Dermis microvascular lymphatic vessel endothelial cell (primary cell): ENCODE measurements at places on chromosomes 4 and X. TPM values are rescaled to one million over a fixed set of nuclear protein-coding genes. Genes with fewer than 3 reads are reported as not detected.
A peak's percentile ranks its signal among the peaks of the same experiment; 100 is the strongest.

GRCh38 chr4:181853881-181854511 is 389.2 kb upstream of the TENM3 start:
- DNase-seq: no peak

DNA sequence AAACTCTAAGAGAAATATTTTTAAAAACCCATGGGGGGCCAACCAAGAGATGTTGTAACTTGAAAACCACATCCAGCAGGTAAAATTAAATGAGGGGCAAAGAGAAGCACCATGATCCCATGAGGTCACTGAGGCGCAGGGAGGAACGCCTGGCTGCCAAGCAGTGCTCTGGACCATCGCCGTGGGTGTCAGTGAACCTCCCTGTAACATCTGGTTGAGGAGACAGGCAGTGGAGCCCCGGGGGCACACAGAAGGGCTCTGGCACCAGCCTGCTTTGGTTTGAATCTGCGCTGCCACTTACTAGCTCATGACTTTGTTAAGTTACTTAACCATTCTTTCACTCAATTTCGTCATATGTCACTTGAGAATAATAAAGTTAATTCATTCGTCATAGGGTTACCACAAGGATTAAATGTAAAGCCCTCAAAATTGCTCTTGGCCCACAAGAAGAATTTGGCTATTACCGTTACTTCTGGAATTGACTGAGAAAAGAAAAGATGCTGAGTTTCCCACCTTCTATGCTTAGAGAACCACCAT is 41.6 kb upstream of the SLC25A4 start:
- no peak for DNase-seq

DNA sequence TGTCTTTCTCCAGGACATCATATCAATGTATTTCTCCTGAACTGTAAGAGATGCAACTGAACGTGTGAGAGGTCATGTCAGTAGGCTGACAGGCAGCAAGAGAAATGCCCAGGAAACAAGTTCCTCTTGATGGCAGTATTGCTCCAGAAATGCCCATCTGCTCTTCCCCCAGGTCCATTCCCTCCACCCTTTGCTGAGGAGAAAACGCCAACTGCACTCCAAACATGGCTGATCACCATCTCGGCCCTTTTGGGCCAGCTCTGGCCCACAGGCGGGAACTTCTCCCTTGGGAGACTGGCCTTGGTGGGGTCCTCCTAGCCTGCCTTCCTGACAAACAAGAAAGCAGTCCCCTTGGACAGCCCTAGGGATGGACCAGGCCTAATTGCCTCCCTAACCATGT is 276.5 kb upstream of the AGTR2 start:
- DNase-seq: peak; percentile 54

The FRG2 gene
- total RNA-seq: not detected in 2 replicates
